ENCODE measurements at places on chromosomes 1 and 21.

GRCh38 chr1:187999973-188000372 is 1171.2 kb downstream of the PLA2G4A start:
- H3K4me1 ChIP-seq, result no peaks in the 10 kb centered on the region
- no peaks in the 10 kb centered on the region for H3K36me3 ChIP-seq
- DNase-seq, result no peak
- H3K4me3 ChIP-seq, result no peak overlapping the region

DNA sequence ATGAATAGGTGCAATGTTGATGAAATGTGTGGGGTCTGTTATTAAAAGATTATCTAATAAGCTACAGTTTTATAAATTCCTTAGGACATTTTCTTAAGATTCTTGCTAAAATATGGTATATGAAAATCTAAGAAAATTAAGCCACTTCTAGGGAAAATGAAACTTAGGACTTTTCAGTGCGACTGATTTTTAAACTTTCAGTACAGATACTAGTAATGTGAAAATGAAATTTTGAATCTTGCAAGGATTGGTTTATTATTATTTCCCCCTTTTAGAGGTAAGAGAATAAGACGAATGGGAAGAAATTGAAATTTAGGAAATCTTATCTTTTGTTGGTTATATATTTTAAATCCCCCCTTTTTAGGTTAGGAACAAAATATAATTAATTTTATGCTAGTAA is 16.4 kb downstream of the CAPZA1 start:
- no peaks in the 10 kb centered on the region for H3K27me3 ChIP-seq
- DNase-seq, result no peak
- no peaks in the 10 kb centered on the region for H3K4me1 ChIP-seq
- peaks cover 6% of the 10 kb centered on the region for H3K36me3 ChIP-seq
- no peak overlapping the region for H3K27ac ChIP-seq
- H3K4me3 ChIP-seq, result no peak overlapping the region

GRCh38 chr21:41326414-41327080 is 9.9 kb downstream of the FAM3B start:
- H3K4me3 ChIP-seq, result no peak overlapping the region
- no peak overlapping the region for H3K27ac ChIP-seq
- no peaks in the 10 kb centered on the region for H3K27me3 ChIP-seq
- no peaks in the 10 kb centered on the region for H3K4me1 ChIP-seq

GRCh38 chr1:25673962-25674806 is 57.6 kb downstream of the MAN1C1 start:
- DNase-seq, result no peak
- no peaks in the 10 kb centered on the region for H3K36me3 ChIP-seq
- no peak overlapping the region for H3K27ac ChIP-seq
- no peaks in the 10 kb centered on the region for H3K27me3 ChIP-seq
- H3K4me3 ChIP-seq, result no peak overlapping the region
- H3K4me1 ChIP-seq, result no peaks in the 10 kb centered on the region

- H3K27me3 ChIP-seq, result no peaks in the 10 kb centered on the region
- peak overlapping the region; percentile 93 for H3K27ac ChIP-seq
- peak; percentile 35 for DNase-seq
- peaks cover 29% of the 10 kb centered on the region for H3K4me1 ChIP-seq
- H3K36me3 ChIP-seq, result peaks cover 33% of the 10 kb centered on the region
- H3K4me3 ChIP-seq, result peak overlapping the region; percentile 80
Observed at GRCh38 chr1:42680921-42681683, 1.1 kb upstream of the YBX1 start.

DNA sequence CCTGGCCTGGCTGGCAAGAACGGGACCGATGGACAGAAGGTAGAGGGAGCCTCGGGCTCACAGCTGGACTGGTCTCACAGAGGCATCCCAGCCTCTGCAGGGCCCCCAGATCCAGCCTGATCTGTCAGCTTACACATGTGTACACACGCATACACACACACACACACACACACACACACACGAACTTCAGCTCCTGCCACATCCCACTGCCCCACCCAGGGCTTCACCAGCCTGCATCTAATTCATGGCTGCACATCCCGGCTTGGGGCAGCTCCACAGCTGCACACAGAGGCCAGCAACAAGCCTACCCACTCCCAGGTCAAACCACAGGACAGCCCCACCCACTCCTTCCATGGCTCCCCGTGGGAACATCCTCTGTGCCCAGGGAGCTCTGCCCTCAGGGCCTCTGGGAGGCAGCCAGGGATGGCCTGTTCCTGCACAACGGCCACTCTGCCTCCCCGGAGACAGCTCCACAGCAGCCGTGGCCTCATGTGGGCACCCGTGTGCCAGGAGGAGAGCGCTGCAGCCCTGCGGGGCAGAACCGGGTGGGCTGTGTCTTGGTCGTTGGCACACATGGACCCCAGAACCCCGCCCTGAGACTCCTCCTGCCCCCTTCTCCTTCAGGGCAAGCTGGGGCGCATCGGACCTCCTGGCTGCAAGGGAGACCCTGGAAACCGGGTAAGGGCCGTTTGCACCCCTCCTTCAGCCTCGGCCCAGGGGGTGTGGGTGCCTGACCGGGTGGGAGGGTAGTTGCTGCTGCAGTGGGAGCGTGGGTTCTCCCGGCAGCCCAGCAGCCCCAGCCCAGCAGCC is 19.1 kb downstream of the COL6A2 start:
- H3K27ac ChIP-seq, result no peak overlapping the region
- no peak for DNase-seq
- H3K36me3 ChIP-seq, result no peaks in the 10 kb centered on the region
- no peaks in the 10 kb centered on the region for H3K27me3 ChIP-seq

DNA sequence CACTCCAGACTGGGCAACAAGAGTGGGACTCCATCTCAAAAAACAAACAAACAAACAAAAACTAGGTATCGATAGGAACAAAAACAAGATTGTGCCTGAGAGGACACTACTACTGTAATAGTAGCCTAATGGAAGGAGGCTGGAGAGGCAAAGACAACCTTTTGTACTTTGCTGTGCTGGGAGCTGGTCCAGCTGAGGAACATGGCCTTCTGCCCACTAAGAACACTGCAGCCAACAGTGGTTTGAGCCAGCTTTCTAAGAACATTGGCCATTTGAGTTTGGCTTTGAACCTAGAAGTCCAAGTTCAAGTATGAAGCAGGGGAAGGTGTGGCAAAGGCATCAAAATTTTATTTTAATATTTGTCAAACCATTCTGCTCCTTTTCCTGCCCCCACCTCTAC is 22.7 kb upstream of the RGS8 start:
- no peaks in the 10 kb centered on the region for H3K4me1 ChIP-seq
- H3K4me3 ChIP-seq, result no peak overlapping the region
- H3K27ac ChIP-seq, result no peak overlapping the region
- DNase-seq, result no peak
- H3K27me3 ChIP-seq, result no peaks in the 10 kb centered on the region

DNA sequence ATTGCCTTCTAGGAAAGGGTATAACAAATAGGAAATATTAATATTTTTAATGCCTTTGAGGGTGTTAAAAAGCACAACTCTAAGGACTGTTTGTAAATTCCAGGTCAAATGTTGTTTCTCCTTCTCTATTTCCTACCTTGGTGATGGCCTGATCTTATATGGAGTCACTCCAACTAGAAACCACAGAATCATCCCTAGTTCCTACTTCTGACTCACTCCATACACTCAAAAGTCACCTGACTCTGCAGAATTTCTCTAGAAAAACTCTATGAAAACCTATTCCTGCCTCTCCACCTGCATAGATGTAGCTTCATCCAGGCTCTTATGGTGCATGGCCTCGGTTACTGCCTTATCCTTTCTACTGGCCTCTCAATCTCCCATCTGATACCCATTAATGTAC is 14.5 kb downstream of the RGS4 start:
- no peaks in the 10 kb centered on the region for H3K4me1 ChIP-seq
- no peak for DNase-seq
- H3K36me3 ChIP-seq, result no peaks in the 10 kb centered on the region
- no peaks in the 10 kb centered on the region for H3K27me3 ChIP-seq
- no peak overlapping the region for H3K4me3 ChIP-seq

DNA sequence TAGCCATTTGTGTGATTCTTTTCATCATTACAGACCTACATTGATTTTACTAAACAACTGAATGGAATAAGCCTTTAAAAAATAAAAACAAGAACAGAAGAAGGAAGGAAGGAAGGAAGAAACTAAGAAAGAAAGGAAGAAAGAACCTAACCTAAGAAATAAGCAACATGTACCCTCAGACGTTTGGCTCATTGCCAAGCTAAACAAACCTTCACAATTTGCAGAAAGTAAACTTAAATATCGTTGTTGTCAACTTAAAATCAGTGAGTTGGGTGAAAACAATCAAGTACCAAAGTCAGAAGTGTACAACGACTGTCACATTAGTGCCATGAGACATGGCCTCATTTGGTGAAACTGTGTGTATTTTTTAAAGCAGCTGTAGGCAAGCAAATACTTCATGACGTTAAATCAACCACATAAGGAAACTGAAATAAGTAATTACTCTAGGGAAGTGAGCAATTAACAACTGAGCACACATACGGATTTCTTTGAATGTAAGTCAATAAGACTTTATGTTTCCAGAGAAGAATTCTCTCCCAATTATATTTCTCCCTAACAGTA is 313.1 kb upstream of the TMPRSS15 start:
- DNase-seq, result no peak
- no peak overlapping the region for H3K4me3 ChIP-seq
- H3K27ac ChIP-seq, result no peak overlapping the region
- no peaks in the 10 kb centered on the region for H3K27me3 ChIP-seq

GRCh38 chr1:68954841-68955240 is 458.0 kb upstream of the DEPDC1 start:
- no peak overlapping the region for H3K27ac ChIP-seq
- H3K36me3 ChIP-seq, result no peaks in the 10 kb centered on the region

DNA sequence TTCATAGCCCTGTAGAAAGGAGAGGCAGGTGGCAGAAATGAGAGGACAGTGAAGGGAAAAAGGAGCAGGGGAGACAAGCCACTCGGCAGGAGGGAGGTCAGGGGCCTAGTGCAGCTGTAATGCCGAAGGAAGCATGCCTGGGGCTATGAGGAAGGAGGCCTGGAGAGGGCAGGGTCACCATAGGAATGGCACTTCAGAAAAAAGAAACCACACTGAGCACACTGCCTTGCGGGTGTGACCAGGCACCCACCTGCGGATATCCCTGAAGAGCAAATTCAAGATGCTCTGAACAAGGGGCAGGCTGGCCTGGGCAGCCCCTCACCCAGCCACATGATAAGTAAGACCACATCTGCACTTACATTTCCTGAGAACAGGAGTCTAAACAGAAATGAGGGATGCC is 104.7 kb downstream of the JAK1 start:
- DNase-seq, result peak; percentile 61
- H3K4me3 ChIP-seq, result no peak overlapping the region
- no peak overlapping the region for H3K27ac ChIP-seq
- peaks cover 17% of the 10 kb centered on the region for H3K4me1 ChIP-seq
- H3K27me3 ChIP-seq, result no peaks in the 10 kb centered on the region
- peaks cover 49% of the 10 kb centered on the region for H3K36me3 ChIP-seq

DNA sequence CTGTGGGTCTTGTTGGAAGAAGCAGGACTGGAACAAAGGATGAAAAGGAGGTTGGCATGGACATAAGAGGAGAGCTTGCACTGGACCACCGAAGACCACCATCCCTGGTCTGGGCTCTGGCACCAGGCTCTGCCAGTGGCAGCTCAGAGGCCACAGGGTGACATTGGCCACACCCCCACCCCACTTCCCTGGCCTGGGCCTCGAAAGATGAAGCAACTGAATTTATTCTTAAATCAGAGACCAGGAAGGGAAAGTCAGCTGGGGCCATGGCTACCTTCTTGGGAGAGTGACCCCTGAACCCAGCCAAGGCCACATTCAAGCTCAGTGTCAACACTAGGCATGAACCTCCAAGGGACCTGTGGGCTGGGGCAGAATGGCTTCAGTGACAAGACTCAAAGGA is 4.0 kb downstream of the KLHDC7A start:
- H3K4me1 ChIP-seq, result peaks cover under 1% of the 10 kb centered on the region
- no peaks in the 10 kb centered on the region for H3K36me3 ChIP-seq
- no peak overlapping the region for H3K4me3 ChIP-seq
- H3K27me3 ChIP-seq, result peaks cover 28% of the 10 kb centered on the region

DNA sequence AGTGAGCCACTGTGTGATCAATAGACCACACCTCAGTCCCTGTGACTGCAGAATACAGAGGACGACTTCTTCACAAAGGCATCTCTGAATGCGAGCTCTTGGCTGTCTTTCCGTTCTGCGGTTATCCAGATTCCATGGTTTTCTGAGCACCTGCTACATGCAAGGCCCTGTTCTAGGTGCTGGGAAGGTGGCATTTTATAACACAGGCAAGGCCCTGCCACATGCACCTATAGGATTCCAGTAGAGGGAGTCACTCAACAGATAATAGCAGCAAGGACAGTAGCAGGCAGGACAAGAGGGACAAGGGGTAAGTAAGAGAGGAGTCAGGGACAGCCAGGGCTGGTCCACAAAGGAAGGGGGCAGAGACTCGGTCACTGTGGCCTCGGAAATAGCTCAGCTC is 9.0 kb downstream of the URB1 start:
- no peaks in the 10 kb centered on the region for H3K4me1 ChIP-seq
- DNase-seq, result no peak
- no peaks in the 10 kb centered on the region for H3K27me3 ChIP-seq
- H3K36me3 ChIP-seq, result peaks cover 76% of the 10 kb centered on the region
- no peak overlapping the region for H3K4me3 ChIP-seq
